Spinal cord (tissue), 10 donors: ENCODE measurements at places on chromosomes 16 and 17. TPM values are rescaled to one million over a fixed set of nuclear protein-coding genes. Genes with fewer than 3 reads are reported as not detected.

KRT33B gene
- total RNA-seq = 0.20 TPM

NETO2 gene
- 24.7 TPM for total RNA-seq

STX1B gene
- 46.5 TPM for total RNA-seq

TNFRSF13B gene
- not detected for total RNA-seq

ORC6 gene
- 10.5 TPM for total RNA-seq

TMEM235 gene
- total RNA-seq = 1.2 TPM

TBC1D28 gene
- not detected for total RNA-seq

MYO15B gene
- 99.1 TPM for total RNA-seq

ITGAD gene
- total RNA-seq = not detected

HOXB1 gene
- not detected for total RNA-seq

DNAH2 gene
- 1.3 TPM for total RNA-seq

TTLL6 gene
- total RNA-seq = 0.61 TPM

TMC7 gene
- total RNA-seq = 3.1 TPM

FBXL16 gene
- total RNA-seq = 7.4 TPM

FBXW10 gene
- 0.22 TPM for total RNA-seq

STXBP4 gene
- total RNA-seq = 20.4 TPM

SERPINF2 gene
- total RNA-seq = not detected

SLC6A2 gene
- 0.11 TPM for total RNA-seq

DDX19B gene
- total RNA-seq = 19.6 TPM
